ENCODE measurements at places on chromosomes 16 and 17.
A peak's percentile ranks its signal among the peaks of the same experiment; 100 is the strongest.

DNA sequence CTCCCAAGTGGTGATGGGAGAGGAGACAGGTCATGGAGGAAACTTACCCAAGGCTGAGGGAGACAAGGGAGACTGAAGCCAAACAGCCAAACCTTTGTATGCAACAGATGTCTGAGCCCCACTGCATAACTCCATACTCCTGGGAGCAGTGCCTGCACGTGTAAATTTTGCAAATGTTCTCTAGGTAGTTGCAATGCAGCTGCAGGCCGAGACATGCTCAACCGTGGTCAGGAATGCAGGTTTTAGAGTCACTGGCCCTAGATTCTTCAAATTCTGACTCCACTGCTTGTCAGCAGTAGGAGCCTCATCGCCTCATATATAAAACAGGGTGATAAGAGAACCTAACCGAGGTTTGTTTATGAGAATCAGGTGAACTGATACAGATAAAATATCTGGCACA lies 11.5 kb downstream of the DYNLRB2 start:
- no peak for DNase-seq

- no peak for DNase-seq
Observed at GRCh38 chr16:1525871-1526607, 7.4 kb upstream of the TMEM204 start.

DNA sequence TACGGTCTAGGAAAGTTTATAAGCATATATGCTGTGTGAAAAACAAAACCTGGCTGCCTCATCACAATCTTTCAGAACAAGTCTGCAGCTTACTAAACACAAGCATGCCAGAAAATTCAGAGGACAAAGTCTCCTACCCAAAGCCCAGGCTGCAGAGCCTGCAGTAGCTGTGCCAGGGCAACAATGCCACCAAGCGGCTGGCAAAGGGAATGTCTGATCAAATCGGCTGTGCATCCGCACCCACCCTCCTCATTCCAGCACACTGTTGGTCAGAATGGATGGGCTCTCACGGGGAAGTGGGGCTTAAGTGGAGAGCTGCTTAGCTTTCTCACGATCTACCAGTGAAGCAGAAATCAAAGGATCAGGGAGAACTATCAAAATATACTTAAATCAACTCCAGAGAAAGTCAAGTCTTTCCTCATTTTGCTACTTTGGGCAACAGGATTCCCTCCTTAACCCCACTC lies 73.5 kb downstream of the CYTH1 start:
- DNase-seq = peak; percentile 35

- peak; percentile 55 for DNase-seq
Observed at GRCh38 chr16:88469615-88470395, 16.7 kb downstream of the ZFPM1 start.

DNA sequence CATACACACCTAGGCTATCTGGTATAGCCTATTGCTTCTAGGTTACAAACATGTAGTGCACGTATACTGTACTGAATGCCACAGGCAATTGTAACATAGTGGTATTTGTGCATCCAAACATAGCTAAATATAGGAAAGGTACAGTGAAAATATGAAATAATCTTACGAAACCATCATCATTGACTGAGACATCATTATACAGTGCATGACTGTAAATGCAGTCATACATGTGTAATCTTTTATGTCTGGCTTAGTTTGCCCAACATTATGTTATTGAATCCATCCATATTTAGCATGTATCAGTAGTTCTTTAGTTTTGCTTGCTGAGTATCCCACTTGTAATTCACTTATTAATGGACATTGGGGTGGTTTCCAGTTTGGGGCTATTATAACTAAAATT lies 124.9 kb downstream of the CYLD start:
- no peak for DNase-seq

DNA sequence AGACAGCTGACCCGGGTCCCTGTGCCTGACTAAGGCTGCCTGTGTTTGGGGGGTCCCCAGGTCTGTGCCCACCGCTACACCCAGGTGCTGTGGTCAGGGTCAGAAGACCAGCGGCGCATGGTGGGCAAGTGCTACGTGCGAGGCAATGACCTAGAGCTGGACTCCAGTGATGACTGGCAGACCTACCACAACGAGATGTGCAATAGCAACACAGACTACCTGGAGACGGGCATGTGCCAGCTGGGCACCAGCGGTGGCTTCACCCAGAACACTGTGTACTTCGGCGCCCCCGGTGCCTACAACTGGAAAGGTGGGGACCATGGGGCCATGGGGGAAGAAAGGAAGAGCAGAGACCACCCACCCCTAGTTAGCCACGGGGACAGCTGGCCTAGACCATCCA lies 12.1 kb downstream of the ITGA3 start:
- no peak for DNase-seq

- DNase-seq = no peak
Observed at GRCh38 chr17:58277802-58278595, 2.7 kb downstream of the MPO start.

GRCh38 chr17:16954521-16954920 lies 17.4 kb downstream of the TNFRSF13B start:
- DNase-seq = no peak

GRCh38 chr16:21611198-21611555 lies 11.8 kb downstream of the METTL9 start:
- no peak for DNase-seq

GRCh38 chr17:46047856-46048255 lies 48.8 kb downstream of the STH start:
- DNase-seq = no peak

- no peak for DNase-seq
Observed at GRCh38 chr16:69166946-69167930, 19.7 kb upstream of the SNTB2 start.

GRCh38 chr16:9012848-9013507 lies 49.3 kb upstream of the USP7 start:
- DNase-seq = no peak

GRCh38 chr17:9628509-9628908 lies 16.8 kb upstream of the USP43 start:
- no peak for DNase-seq

GRCh38 chr17:35068249-35068648 lies 4.7 kb upstream of the RFFL start:
- DNase-seq = no peak

GRCh38 chr17:27224526-27225315 lies 69.2 kb upstream of the WSB1 start:
- no peak for DNase-seq

- DNase-seq = no peak
Observed at GRCh38 chr17:68248199-68248825, 469 bp downstream of the AMZ2 start.

DNA sequence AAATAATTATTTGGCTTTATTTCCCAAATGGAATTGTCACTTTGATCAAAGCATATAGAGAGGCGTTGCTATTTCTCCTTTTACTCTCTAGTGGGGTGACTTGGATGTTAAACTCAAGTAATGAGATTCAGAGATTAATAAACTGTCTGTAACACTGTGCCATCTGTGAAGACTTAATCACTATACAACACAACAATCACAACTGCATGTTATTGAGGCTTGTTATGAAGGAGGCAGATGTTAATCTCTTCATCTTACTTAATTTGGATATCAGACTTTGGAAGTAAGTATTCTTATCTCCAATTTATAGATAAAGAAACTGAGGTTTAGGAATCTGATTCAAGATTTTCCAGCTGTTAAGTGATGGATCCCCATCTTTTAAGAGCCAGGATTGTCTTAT lies 132.5 kb downstream of the CNTNAP4 start:
- no peak for DNase-seq

DNA sequence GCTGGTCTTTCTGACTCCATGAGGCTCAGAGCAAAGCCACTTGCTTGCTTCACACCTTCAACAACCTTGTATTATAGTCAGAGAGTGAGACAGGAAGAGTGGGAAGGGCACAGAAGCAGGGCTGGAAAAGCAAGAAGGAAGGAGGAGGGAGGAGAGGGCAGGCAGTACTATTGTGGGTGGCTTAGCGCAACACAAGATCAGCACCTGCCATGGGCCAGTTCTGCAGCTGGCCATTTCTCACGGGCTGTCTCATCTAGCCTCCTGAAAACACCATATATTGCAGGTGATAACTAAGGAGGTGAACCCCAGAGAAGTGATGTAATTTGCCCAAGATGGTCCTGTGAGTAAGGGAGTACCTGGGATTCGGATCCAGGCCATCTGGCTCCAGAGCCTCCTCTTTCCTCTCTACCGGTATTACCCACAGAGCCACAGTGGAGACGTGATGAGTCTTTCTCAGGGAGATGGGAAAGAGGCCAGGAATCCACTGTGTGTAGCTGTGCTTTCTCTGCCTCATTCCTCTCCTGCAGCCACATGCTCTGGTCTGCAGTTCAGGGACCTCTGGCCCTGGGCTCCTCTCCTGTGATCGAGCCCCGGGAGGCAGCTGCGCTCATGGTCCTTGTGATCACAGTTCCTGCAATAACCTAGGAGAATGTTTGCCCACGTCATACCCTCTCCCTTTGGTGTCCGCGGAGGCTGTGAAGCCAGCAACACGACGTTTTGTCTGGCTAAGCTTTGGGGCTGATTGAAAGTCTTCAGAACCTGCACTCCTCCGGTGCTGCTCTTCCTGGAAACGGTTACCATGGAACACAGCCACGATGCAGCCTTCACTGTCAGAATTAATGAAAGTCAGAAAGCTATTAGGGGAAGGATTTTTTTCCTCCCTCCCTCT lies 178.1 kb upstream of the CCL2 start:
- DNase-seq = no peak

- no peak for DNase-seq
Observed at GRCh38 chr16:72785886-72786285, 262.0 kb downstream of the ZFHX3 start.

- DNase-seq = peak; percentile 34
Observed at GRCh38 chr16:46961373-46962353, 11.8 kb downstream of the DNAJA2 start.

DNA sequence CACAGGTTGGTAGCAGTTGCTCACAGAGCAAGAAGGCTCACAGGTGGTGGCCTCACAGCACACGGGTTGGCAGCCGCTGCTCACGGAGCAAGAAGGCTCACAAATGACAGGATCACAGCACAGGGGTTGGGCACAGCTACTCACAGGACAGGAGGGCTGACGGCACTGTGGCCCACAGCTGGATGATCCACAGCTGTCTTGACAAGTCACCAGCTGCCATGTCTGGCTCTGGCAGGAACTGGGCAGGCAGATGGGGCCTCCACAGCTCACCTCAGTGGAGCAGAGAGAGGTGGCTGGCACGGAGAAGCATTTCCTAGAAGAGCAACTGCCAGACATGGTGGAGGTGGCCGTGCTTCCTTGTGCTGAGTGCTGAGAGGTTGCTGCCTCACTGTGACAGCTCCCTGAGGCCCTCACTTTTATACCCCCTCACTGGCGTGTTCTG lies at the start of gene KRTAP16-1:
TSS of gene KRTAP16-1 (minus strand) at position 392 of the 442 bp plus-strand sequence. CDS start at position 336, 56 bp downstream.
- DNase-seq = peak; percentile 57

DNA sequence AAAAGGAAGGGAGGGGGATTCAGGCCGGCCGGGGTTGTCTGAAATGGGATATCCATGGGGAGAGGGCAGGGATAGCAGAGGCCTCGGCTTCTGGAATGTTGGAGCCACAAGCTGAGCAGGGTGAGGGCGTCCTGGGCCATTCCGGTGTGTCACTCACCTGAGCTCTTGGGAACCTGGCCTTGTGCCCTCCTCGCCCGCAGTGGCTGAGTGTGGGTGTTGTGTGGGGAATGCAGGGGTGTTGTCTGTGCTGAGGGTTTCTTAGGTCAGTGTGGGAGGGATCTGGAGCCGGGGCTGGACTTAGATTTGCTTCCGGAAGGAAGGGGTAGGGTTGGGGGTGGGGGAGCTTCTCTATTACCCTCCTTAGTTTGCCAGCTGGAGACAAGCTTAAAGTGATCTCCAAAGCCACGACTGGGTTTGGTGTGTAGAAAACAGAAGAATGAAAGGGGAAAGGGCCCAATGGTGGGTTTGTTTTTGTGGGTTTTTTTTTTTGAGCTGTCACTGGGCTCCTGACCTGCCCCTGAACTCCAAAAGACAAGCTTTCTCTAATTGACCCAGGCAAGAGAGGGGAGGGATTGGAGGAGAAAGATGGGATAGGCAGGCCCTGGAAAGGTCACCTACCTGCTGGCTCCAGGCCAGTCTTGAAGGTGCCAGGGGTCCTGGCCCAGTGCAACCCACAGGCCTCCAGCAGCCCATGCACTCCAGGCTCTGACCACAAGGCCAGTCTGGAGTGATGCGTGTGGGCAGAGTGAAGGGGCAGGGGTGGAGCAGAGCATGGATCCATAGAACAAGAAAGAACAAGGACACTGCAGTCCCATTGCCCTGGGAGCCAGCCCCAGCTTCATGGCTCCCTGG lies at the start of gene SULT1A2:
TSS of gene SULT1A2 (minus strand) at position 211 of the 852 bp plus-strand sequence. CDS start 1,120 bp downstream, outside the sequence.
- DNase-seq = no peak

DNA sequence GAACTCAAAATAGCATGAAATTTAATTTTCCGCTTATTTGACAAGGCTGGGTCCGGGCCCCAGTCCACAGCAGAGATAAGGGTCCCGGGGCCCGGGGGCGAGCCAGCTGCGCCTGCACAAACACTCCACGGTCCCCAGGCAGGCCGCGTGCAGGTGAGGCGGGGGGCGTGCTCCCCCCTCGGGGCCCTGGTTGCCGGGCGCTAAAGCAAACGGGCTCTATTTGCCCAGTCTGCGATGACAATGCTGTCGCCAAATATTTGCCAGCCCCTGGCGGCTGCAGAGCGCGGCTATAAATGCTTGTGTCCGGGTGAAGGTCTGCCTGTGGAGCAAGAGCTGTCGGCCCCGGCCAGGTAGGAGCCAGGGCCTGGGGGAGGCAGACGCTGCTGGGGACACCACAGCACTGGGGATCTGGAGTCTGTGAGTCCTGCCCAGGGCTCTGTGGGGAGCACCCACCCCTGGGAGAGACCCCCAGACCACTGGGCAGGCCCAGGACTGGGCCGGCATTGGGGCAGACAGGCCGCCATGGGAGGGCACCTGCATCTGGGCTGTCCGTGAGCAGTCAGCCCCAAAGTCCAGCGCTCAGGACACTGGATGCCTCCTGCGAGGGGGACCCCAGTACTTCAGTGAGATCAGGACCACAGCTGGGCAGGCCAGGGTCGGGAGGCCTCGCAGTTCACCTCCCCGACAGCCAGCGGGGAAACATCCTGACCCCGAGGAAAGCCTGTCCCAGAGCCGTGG lies at the start of gene PERCC1:
TSS of gene PERCC1 (plus strand) at position 320 of the 738 bp plus-strand sequence. CDS start 1,516 bp downstream, outside the sequence.
- DNase-seq = no peak

DNA sequence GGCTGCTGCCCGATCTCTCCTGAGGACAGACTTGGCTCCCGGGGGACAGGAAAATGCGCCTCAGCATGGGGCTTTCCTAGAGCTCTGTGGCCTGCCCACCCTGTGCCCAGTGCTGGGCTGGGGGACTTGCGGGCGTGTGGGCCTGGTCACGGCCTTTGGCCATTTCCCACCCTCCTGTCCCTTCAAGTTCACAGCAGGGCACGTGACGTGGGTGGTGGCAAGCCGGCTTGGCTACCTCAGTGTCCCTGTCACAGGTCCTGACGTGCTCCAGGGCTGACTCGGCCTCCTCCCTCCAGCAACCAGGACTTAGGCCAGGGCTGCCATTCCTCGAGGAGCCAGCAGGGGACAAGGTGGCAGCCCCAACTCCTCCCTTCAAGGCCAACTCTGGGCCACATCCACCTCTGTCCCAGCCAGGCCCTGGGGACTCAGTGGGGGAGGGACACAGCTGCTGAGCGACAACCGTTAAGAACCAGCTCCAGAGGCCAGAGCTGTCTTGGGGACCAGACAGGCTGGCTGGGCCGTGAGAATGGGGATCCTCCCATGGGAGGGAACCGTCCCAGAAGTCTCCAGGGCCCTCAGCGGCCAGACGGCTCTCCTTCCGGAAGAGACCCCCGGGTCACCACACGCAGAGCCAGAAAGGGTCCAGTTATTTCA lies 981 bp upstream of the UNC13D start:
- DNase-seq = peak; percentile 48

- DNase-seq = no peak
Observed at GRCh38 chr16:92431-93339, 14.7 kb downstream of the MPG start.

- DNase-seq = no peak
Observed at GRCh38 chr17:7588553-7589203, 1.2 kb downstream of the SOX15 start.

GRCh38 chr16:22928882-22929435 lies 115.0 kb downstream of the HS3ST2 start:
- DNase-seq = no peak

GRCh38 chr17:50632637-50633036 lies 2.0 kb upstream of the ABCC3 start:
- DNase-seq = no peak
